Upper lobe of left lung (tissue), 6 donors: ENCODE measurements at places on chromosomes 2 and 18.
A peak's percentile ranks its signal among the peaks of the same experiment; 100 is the strongest.

DNA sequence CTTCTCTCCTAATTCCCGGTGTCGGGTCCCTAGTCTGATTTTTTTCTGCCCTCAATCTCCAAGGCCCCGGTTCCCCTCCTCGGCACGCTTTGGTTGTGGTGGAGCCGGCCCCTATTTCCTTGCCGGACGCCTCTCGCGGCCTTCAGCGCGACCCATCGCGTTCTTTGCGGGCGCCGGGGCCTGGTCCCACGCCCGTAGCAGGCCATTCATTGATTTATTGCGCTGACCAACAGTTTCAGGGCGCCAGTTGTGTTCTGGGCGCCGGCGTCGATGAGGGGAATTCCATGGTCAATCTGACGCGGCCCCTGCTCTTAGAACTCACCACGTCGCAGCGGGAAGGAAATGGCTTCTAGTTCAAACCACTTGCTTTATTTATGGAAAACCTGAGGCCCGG, 396 bp downstream of the CNOT9 start:
- DNase-seq: peak; percentile 87

DNA sequence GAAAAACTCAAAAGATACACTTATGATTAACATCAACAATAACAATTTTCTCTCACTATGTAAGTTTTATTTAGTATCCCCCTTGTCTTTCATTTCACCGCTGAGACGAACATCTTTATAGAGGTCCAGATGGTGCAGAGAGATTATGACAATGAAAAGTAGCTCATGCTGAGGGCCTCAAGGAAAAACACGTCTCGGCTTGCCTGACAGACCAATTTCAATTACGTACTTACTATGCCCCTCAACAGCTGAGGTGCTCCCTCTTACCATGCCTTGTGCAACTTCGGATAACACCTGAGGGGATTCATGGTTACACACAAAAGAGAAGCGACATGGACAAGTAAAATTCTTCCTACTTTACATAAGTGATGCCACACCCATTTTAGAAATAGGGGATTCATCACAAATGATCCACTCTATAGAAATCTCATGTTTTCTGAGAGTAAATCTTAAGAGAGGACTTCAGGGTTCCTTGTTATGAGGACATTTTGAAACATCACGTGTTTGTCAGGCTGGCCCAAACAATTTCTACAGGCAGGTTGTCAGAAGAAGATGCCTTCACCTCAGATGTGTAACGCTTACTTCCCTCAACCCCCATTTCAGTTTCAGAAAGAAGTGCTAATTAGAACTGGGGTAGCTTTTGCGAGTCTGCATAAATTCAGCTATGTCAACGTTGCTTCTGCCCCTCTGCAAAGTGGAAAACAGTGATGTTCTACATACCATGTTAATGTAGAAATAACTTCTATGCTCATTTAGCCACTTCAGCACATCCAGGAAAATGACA, 191.4 kb downstream of the NRXN1 start:
- DNase-seq: no peak

GRCh38 chr2:45724335-45724734, 72.9 kb downstream of the PRKCE start:
- DNase-seq: no peak

GRCh38 chr2:240642806-240643092, 17.5 kb downstream of the GPR35 start:
- no peak for DNase-seq

DNA sequence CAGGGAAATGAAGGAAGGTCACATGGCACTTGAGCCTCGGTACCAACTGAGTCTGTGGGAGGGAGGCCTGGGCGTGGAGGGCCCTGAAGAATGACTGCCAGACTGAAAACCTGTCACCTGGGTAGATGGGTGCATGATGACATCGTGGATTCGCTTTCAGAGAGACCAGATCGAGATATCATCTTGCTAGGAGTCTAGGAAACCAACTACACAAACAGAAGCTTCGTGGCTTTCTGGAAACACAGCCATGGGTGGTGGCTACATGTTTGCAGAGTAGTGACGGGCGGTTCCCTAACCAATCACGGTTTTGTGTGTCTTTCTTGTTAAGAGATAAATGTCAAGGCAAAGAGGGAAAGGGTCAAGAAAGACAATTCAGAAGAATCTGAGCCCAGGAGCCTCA, 155.0 kb downstream of the EIPR1 start:
- no peak for DNase-seq

- DNase-seq: no peak
Measured at GRCh38 chr2:151568501-151568900, 158.8 kb downstream of the RIF1 start.

GRCh38 chr2:46779447-46779941, 136.1 kb downstream of the MCFD2 start:
- no peak for DNase-seq

DNA sequence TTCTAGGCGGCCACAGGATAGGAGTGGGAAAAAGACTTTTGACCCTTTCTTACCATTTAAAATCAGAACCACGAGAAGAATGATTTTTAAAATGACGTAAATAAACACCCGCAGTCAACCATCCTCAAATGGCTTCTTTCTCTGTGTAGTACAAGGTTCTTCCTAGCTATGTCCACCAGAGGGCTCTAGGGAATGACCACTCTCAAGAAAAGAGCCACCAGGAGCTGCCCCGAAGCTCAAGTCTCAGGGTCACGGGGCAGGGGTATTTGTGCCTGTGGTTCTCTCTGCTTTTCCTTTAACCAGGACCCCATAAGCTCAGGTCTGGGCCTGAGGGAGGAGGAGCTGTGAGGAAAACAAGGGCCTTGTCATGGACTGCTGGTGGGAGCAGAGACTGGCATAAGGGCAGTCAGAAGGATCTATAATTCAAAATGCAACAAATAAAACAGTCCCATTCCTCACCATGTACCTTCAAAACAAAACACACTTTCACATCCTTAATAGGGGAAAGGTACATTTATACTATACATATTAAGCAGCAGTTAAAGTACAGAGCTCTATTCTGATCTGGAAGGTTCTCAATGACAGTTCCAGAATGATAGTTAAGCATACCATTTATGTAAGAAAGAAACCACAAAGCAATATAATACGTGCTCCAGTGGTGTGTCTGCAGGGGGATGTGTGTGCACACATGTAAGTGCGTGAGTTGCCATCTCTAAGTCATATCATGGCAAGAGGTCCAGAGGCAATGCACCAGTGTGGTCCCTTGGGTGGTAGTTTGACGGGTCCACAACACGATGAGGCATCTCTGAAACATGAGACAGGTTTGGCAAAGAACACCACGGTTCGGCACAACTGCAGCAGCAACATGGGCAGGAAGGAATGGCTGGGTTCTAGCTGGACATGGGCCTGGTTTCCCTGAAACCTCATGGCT, 18.6 kb downstream of the LYPD1 start:
- no peak for DNase-seq

DNA sequence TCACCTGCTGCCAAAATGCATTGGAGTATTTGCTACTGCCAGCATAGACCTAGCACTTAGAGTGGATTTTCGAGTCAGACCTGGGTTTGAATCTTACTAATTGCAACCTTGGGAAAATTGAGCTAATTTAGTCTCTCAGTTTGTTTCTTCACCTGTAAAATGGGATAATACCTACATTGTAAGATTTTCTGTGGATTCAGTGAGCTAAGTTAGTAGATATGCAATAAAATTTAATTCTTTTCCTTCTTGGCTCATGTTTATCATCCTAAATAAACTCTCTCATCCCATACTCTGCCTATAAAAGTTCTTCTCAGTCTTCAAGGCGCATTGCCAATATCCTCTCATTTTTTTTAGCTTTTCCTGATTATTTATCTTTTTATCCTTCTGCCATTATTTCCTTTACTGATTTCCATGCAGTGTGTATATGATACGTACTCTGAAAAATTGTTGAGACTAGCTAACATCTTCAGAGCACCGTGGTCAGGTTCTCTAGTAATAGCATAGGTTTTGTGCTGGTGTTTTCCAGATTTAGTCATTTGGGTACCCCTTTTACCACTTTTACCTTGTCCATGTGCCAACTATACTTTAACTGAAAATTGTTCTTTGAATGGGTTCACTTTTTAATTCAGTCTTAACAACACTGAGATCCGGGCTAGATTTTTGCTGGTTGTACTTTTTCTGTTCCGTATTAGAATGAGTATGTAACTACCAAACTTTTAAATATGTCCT, 7.3 kb downstream of the CEP192 start:
- DNase-seq: no peak

- no peak for DNase-seq
Measured at GRCh38 chr2:240278661-240279060, 138.2 kb upstream of the OTOS start.

DNA sequence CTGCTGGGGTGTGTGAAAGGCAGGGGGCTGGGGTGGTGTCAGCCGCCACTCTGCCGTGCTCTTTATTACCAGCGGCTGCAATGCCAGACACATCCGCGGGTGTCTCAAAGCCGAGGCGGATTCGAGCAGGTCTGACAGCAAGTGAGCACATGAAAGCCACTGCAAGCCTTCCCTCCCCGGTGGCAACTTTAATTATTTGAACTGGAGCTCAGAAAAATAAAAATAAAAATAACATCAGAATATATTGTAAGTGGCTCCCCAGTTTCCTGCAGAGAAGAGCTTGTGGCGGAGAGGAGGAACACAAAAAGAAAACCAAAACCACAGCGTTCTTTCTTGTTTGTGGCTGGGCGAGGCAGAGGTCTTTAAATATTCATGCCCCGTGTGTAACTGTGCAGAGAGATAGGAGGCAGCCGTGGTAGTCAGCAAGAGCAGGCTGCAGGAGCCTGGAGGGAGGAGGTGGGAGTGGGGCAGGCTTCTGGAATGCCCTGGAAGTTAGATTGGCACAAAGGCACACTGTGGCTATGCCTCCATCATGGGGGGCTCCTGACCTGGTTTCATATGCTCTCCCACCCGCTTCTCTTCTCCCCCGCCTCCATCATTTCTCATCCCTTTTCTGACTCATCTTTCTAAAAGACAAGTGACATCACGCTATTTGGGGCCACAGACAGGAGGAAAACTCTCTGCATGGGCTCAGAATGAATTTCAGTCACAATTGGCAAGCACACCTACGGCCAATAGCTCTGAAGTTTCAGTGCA, 199.8 kb downstream of the CLIP4 start:
- no peak for DNase-seq

GRCh38 chr2:147433822-147434221, 411.0 kb upstream of the ACVR2A start:
- no peak for DNase-seq

DNA sequence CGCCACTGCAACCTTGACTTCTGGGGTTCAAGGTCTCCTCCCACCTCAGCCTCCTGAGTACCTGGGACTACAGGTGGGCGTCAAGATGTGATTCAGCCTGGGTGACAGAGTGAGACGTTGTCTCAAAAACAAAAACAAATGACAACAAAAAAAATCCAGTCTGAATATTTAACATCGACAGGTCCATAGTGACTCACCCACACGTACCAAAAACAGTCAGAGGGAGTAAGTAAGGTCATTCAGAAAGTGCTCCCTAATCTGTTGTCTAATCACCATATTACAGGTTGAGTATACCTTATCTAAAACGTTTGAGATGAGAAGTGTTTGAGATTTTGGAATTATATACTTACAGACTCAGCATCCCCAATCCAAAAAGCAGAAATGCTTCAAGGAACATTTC, 24.4 kb downstream of the SAP130 start:
- DNase-seq: no peak

- no peak for DNase-seq
Measured at GRCh38 chr2:239710953-239711861, 310.4 kb upstream of the HDAC4 start.

DNA sequence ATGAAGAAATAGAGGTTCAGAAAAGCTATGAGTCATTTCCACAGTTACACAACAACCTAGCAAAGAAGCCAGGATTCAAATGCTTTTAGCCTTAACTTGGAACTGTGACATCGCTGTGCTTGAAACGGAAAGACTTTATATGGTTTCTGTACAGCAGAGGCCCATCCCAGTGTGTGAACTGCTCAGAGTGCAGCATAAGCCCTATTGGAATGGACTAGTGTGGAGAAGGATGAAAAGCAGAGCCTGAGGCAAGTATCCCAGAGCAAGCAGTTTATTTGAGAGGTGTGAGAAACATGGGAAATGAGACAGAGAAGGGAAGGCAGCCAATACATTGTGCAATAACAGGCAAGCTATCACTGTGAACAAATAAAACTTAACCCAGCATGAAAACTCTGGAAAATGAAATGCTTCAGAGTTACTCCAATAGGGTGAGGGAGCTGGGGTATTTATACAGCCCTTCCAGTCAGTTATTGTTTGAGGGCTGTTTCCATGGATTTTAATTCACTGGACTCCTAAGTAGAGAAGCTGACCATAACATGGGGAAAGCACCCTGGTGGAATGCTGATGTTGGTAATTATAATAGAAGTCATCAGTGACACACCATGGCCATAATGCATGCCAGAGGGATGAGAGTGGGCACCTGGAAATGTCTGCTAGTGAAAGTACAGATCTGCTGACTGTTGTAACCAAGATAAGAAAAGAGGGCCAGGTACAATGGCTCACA, 254.0 kb upstream of the POU3F3 start:
- no peak for DNase-seq
